Pulmonary artery endothelial cell (primary cell): ENCODE measurements at places on chromosomes 3 and 15.

GRCh38 chr3:162437480-162437879 lies 940.9 kb downstream of the OTOL1 start:
- no peak for DNase-seq

GRCh38 chr3:127417709-127418559 lies 130.1 kb upstream of the PRR20G start:
- no peak for DNase-seq

DNA sequence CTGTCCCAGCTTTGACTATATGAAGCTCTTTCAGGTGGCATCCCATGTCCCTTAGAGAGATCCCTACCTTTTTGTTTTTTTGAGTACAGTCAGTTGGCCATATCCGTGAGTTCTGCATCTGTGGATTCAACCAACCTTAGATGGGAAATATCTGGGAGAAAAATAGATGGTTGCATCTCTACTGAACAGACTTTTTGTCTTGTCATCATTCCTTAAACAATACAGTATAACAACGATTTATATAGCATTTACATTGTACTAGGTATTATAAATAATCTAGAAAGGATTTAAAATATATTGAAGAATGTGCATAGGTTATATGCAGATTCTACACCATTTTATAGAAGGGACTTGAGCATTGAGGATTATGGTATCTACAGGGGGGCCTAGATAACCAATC lies 65.1 kb downstream of the APBA2 start:
- DNase-seq: no peak

DNA sequence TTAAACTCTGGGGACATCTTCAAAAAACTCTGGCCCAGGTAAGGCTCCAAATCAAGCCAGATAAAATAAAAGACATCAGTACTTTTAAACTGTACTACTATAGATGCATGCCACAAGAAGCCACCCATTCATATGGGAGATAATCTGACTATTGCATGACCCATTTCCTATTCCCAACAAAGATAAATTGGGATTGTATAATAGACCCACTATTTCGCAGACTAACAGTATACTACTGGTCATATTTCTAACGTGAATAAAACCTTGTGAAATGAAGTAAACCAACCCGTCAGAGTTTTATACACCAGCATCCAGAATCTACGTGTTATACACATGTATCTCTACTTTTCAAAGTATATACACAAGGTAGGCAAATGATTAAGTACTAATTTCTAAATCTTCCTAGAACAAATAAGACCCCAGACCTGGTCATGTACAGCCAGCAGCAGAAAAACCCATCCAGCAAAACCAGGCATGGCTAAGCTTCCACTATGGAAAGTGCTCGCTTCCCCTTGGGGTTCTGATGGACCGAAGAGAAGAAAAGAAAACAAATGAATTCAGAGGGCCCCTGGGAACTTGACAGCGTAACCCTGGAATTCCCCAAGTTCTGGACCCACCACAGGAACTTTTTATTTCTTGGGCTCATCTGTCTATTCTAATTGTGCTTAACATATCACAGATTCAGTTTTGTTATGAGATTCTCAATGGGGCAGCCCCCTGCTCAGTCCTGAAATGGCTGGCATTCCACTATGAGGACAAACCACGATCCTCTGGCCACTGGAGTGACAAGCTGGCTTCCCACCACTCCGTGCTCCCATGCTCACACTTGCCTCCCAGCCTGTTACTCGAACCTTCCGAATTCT lies 69.1 kb downstream of the MB21D2 start:
- no peak for DNase-seq

- no peak for DNase-seq
Observed at GRCh38 chr3:101017017-101017416, 23.8 kb upstream of the ABI3BP start.

- no peak for DNase-seq
Observed at GRCh38 chr3:121809249-121809648, 25.6 kb downstream of the IQCB1 start.

GRCh38 chr3:114623420-114624046 lies 329.7 kb downstream of the TIGIT start:
- DNase-seq: no peak

- DNase-seq: no peak
Observed at GRCh38 chr3:185760550-185760949, 64.3 kb downstream of the IGF2BP2 start.

DNA sequence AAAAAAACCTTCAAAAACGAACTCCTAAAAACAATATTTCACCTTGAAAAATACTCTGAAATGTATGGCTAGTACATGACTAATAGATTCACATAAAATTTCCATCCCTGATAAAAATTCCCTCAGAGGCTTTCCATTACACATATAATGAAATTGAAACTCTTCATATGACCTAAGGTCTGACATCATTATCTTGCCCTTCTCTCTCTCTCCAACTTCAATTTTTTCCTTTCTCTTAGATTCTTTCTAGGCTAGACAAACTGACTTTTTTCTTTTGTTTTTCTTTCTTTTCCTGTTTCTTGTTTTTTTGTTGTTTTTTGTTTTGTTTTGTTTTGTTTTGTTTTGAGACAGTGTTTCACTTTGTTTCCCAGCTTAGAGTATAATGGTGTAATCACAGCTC lies 1220.5 kb downstream of the ROBO2 start:
- no peak for DNase-seq

- DNase-seq: no peak
Observed at GRCh38 chr15:41416128-41416741, 660 bp upstream of the RTF1 start.

- DNase-seq: no peak
Observed at GRCh38 chr3:64422192-64422591, 196.9 kb upstream of the PRICKLE2 start.

DNA sequence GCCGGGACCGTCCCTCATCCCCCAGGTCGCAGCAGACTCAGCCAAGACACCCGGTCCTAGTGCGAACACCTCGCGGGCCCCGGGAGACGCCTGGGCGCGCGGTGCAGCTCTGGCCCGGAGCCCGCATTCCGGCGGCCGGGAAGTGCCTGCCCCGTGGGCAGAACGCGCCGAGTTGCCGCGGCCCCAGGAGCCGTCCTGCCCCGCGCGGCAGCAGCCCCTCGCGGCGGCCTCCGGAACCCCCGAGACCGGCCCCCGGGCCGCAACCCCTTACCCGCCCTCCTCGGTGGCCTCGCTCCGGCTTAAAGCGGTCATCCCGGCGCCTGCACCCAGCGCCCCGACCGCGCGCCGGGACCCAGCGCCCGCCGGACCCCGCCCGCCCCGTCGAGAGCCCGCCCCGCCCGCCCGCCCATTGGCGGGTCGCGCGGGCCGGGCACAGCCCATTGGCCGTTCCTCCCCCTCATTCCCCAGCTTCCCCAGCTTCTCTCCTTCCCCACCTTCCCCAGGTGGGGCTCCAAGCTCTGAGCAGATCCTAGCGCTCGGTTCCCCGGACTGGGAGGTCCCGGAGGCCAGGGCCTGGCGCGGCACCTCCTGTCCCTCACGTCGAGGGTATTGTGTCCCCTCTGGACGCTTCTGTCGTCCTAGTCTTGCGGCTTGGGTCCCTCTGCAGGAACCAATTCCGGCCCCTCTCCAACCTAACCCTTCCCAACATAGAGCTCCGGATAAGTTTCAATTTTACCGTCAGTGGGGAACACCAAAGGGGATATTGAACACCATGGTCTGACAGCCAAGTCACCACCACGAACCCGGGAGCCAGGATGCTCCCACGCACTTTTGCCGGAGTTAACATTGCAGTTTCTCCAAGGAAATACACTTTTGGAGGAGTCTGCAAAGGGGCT lies at the start of gene GRAMD2A:
TSS of gene GRAMD2A (minus strand) at position 328 of the 896 bp plus-strand sequence.
- no peak for DNase-seq

GRCh38 chr3:108062051-108062450 lies 28.8 kb downstream of the CD47 start:
- DNase-seq: no peak

DNA sequence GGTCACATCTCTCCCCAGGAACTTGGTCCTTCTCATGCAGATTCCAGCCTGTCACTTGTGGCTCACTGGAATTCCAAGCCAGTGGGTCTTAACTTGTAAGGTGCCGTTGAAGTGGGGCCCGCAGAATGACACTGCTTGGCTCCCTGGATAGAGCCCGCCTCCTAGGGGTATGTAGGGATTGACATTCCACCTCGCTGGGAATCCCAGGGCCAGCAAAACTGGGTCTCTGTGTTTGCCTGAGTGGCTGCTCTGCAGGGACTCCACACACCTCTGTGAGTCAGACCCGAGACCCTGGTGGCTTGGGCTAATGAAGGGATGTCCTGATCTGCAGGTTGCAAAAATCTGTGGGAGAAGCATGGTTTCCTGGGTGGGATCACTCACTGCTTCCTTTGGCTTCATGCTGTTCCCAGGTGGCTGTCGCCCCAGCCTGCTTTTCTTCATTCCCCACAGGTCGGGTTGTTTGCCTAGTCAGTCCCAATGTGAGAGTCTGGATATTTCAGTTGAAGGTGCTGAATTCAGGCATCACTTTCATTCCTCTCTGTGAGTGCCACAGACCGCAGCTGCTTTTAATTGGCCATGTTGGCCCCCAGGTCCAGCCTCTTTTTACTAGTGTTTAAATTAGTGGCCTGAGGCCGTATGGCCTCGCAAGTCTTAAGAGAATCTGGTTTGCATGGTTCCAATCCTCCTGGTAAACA lies 156.0 kb upstream of the TRIM42 start:
- DNase-seq: no peak

DNA sequence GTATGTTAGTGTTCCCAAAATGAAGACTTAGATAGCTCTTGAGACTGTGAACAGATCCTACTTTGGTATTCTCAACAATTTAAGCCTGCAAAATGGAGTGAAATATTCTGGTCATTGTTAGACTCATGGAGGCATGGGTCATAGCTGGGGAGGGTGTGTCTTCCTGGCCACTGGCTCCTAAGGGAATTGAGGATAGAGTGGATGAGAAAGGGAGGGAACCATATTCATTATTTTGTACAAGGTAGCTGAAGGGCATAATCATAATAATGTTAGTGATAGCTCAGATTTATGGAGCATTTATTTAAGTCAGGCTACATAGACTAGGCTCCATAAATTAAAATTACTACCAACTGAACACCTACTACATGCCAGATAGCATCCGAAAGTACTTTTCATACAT lies 253.6 kb downstream of the NR1D2 start:
- no peak for DNase-seq

DNA sequence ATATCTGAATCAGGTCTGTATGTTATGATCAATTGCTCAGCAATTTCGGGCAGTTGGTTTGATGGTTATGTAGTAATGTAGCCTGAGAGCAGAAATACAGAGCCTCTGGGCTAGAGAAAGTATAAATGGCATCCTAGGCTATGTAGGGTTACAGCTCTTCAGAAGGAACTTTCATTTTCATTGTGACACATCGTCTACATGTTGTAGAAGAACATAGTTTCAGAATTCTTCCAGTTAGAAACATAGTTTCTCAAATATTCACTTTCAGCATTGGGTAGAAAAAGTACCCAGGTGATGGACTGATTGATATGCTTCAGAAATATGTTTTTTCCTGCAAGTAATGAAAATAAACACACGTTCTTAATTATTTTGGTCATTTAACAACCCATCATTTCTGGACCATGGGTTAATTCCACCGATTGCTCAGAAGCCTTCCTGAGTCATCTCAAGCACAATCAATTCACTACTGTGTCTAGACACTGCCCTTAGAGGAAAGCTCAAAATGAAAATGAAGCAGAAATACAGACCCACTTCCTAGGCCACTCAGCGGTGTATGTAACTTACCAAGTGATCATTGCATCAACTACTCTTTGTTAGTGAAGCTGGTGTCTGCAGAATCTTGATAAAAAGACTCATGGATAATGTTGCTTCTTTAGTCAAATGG lies 88.8 kb upstream of the TSEN2 start:
- no peak for DNase-seq

GRCh38 chr3:36488077-36488789 lies 107.9 kb downstream of the STAC start:
- DNase-seq: no peak

DNA sequence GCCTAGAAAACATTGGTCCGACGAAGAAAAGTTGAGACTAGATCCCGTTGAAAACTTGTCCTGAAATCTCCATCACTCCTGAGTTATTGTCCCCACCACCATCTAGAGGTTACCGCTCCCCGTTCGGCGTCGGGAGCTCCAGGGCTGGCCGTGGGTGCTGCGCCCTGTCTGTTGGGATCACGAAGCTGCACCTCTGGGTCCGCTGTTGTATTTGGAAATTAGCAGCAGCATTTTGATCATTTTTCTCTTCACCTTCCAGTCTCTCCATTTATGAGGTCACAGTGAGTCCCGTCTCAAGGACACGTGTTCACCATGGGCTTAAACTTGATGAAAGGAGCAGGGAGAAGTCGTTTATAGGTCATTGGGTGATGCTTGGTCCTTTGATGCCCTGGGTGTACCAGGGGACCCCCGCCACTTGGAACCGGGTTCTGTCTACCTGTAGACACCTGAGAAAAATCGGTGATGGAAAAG lies 565 bp downstream of the MANF start:
- DNase-seq: no peak

GRCh38 chr3:33910031-33910430 lies 111.6 kb downstream of the PDCD6IP start:
- DNase-seq: no peak

DNA sequence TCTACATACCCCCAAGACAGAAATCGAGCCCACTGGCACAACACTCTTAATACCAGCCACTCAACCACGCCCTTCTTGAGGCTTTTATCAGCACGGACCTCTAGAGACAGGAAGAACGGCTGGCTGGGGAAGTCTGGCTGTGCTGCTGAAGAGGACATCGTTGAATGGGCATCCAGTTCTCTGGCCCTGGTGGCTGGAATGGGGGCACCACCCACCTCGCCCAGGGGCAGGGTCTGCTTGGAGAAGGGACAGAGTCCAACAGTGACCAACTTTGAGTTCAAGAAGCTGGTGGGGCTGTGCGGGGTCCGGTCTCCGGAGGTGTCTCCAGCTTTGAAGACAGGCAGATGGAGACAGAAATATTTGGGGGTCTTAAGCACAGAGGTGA lies 77.5 kb downstream of the ATP10A start:
- DNase-seq: no peak

- DNase-seq: no peak
Observed at GRCh38 chr3:126859415-126860246, 123.3 kb upstream of the PLXNA1 start.

GRCh38 chr3:177977381-177978158 lies 558.7 kb upstream of the KCNMB2 start:
- DNase-seq: no peak

GRCh38 chr15:41790169-41790568 lies 15.9 kb downstream of the MAPKBP1 start:
- no peak for DNase-seq

DNA sequence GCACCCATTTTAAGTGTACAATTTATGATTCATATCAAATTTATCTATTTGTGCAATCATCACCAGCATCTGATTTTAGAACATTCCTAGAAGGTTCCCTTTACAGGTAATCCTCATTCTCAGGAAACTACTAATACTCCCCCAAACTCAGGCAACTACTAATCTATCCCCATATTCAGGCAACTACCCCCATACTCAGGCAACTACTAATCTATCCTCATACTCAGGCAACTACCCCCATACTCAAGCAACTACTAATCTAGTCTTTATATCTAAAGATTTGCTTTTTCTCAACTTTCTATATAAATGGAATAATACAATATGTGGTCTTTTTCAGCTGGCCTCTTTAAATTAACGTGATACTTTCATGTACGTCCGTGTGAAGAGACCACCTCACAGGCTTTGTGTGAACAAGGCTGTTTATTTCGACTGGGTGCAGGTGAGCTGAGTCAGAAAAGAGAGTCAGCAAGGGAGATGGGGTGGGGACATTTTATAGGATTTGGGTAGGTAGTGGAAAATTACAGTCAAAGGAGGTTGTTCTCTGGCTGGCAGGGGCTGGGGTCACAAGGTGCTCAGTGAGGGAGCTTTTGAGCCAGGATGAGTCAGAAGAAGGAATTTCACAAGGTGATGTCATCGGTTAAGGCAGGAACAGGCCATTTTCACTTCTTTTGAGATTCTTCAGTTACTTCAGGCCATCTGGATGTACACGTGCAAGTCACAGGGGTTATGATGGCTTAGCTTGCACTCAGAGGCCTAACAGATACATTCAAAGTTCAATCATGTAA lies 1444.5 kb upstream of the CADM2 start:
- DNase-seq: no peak
